ENCODE measurements at places on chromosomes 2 and 18.
A peak's percentile ranks its signal among the peaks of the same experiment; 100 is the strongest.

DNA sequence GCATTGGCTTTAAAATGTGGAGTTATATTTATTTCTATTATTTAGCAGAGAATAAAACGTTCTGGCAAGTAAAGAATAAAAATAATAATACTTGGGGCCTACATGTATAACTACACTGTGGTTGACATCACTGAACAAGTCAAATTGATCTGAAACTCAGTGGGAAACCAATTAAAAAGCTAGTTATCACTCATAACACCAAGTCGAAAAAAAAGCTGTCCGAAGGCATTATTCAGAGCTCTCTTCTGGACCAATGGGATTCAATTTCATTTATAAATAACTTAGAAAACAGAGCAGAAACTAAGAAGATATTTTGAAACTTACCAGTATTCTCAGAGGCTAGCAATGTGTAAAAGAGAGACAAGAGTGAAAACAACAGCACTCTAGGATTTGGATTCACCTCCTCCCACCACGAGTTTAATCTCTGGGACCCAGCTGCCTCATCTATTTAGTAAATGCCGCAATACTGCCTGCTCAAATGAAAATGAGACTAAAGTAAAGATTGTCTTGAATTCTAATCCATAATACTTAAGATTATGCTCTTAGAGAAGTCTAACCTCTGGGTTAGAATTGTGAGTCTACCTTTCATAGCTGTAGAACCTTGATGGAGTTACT, 128.4 kb downstream of the NBAS start:
- no peak for DNase-seq

- peak; percentile 29 for DNase-seq
These were observed at the start of gene SLC4A3 for GRCh38 chr2:219627103-219628100. Gene SLC4A3, plus strand, starts transcription at chr2:219627630. Its CDS starts 363 bp downstream, at chr2:219627993.

DNA sequence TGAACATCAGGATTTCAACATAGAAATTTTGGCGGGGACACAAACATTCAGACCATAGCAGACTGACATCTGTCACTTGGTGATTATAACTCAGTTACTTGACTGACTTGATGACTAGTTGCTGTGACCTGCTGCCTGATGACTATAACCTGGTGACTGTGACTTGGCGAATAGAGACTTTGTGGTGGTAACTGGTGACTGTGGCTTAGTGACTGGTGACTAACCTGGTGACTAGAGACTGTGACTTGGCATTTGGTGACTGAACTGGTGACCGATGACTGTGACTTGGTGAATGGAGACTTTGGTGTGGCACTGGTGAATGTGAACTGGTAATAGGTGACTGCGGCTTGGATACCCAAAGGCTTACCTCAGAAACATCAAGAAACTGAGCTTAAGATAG, 563.1 kb upstream of the FAM98A start:
- DNase-seq, result no peak

- DNase-seq, result no peak
These were observed 22.1 kb downstream of the ACVR1C start for GRCh38 chr2:157606534-157606933.

DNA sequence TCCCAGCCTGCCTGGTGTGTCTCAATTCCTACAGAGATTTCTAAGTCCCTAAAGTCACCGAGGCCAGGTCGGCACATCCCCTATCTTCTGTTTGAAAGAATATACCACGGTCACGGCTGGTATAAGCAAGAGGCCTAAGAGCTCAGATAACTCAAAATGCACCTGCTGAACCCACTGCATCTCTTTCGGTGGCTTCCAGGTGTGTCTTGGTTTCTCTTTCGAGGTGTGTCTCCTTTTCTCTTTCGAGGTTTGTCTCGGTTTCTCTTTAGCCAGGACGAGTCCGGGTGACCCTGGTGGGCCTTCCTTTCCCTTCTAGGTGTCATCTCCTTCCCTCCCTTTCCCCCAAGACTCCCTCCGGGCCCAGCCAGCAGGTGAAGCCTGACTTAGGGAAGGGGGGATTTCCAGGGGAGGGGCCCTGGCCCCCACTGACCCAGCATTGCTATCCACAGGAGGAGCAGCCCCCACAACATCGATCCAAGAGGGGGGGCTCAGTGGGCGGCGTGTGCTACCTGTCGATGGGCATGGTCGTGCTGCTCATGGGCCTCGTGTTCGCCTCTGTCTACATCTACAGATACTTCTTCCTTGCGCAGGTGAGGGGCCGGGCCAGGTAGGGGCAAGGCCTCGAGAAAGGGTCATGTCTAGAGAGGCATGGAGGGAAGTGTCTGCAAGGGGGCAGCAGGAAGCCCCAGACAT, 8.4 kb downstream of the ITM2C start:
- no peak for DNase-seq

GRCh38 chr2:16381511-16381910, 284.1 kb downstream of the CYRIA start:
- DNase-seq, result no peak

GRCh38 chr2:229408356-229408755, 137.3 kb upstream of the PID1 start:
- DNase-seq, result peak; percentile 95

DNA sequence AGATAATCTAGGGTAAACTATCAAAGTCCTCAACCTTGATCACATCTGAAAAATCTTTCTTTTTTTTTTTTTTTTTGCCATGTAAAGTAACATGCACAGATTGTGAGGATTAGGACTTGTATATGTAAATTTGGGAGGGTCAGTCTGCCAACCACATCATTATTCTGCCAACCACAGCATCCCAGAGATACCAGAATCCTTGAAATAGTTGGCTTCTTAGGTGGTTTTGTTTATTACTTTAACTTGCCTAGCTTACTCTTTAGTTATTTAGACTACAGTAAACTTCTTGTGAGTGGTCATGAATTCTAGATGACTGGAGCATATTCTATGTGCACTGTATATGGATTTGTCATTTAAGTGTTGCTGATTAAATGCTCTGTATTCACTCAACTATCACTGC, 242.1 kb upstream of the RBMS1 start:
- DNase-seq, result peak; percentile 53

- DNase-seq, result no peak
These were observed 43.0 kb downstream of the MYO5B start for GRCh38 chr18:50151926-50152325.

DNA sequence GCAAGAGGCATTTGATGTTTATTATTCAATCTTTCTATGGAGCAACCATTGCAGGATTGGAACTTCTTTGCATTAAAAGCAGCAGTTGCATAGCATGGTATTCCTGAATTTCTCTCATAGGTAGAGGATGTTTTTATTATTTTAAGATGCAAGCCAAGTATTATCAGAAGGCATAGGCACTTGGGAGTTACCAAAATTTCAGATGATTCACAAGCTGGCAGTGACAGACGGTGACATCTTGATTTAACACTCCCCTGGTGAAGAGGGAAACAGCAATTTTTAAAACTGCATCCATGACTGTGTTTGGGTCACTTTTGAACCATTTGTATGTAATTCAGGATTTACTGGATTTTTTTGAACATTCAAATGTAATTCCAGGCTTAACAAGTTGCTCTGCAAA, 654.3 kb downstream of the SLC4A3 start:
- DNase-seq, result no peak

- DNase-seq, result no peak
These were observed 48.2 kb upstream of the HS6ST1 start for GRCh38 chr2:128366713-128367511.

DNA sequence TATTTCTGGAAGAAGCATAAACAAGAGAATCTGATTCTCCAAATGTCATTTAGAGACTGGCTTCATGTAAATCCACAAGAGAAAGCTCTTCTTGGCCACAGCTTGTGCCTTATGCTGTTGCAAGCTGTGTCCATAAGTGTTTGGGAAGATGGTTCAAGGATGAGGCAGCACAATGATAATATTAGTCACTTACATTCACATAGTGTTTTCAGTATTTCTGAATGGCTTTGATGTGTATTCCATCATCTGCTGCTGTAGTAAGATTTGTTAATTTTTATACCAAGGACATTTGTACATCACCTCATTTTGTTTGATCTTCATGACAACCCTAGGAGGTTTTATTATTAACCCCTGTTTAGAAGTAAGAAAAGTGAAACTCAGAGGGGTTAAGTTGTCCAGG, 29.9 kb downstream of the CREG2 start:
- DNase-seq, result peak; percentile 36

DNA sequence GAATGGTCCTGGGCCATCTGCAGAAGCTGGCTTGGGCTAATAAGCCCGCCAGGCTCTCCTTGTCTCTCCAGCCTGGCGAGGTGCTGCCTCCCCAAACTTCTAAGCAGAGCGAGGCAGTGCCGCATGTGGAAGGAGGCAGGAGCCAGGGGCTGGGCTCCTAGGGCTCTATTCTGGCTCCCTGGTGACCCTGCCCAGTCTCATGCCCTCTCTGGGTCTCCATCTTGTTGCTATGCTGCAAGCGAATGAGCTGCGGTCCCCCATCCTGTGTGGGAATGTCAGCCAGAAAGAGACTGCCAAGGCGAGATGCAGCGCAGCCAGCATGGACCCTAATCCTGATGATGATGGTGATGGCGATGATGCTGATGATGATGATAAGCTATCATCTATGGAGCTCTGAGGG, 48.7 kb downstream of the TNS1 start:
- DNase-seq, result no peak

DNA sequence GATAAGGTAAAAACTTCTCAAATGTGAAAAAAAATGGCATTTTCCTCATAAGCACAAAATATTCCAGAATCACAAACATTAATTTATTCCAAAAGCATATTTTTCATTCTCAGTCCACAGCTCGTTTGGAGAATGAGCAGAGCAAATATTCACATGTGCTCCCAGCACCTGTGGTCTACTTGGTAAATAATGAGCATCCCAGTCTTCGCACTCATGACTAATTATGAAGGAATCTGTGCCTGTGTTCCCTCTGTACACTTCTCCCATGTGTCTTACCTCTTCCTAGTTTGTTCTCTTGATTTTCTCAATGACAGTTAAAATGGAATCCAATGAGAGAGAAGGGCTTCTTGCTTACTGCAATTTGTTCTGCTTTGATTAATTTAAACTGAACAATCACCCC, 671.0 kb upstream of the SOX11 start:
- no peak for DNase-seq

DNA sequence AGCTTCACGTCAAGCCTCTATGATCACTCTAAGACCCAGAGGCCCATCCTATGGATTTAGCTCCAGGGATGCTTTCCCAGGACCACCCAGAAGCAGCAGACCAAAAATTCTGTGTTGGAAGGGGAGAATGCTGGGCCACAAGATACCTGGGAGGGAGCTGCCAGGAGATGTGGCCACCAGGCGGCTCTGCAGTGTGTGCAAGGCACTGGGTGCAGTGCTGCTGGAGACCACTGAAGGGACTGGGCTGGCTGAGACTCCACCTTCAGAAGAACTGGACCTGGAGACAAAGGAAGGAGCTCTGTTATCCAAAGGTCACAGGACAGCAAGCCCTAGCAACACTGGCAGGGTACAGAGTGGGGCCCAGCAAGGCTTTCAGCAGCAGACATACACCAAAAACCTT, 34.0 kb downstream of the KANSL3 start:
- DNase-seq, result no peak

DNA sequence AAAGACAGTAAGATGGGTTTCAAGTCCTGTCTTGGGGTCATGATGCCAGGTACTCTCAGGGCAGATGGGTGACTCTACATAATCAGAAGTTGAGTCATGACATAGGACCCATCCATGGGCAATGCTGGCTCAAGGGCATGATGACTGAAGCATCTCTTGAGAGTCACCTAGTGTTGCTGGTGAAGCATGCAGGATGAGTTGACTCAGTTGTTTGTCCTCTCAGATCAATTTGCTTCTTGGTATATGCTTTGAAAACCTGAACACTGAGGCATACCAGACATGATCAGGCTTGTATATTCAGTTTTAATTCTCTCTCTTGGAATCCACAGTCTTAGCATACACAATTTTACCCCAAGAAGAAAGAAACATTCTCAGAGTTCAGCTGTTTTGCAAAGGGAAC, 658.9 kb upstream of the NXPH2 start:
- DNase-seq, result no peak

DNA sequence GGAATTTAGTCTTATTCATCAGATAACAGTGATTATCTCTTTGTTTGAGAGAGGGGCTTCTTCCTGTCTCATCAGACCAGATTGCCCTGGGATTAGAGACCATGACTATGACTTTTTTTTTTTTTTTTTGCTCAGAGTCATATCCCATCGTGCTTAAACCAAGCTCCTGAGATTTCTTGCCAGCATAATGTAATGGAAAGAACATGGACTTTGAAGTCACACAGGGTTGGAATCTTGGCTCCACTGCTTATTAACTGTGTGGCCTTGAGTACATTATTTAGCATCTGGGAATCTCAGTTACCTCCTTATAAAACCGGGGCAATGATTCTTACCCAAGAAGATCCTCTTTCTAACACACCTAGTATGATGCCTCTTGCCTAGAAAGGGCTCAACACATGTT, 268.3 kb downstream of the DYSF start:
- DNase-seq, result peak; percentile 62

DNA sequence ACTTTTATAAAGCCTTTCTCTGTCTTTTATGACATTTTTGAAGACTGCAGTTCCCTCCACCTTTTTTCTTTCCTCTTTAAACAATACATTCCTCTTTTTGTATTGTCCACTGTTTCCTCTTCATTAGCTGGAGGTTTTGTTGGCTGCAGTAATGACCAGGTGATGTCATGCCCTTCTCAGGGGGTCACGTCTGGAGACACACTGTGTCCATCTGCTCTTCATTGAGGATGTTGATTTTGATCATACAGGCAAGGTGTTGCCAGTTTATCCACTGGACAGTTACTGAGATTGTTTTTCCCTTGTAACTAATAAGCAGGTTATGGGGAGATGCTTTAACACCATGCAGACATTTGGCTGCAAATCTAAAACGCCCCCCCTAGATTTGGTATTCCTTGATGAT, 19.8 kb downstream of the ZNF407 start:
- DNase-seq, result no peak

GRCh38 chr18:12391487-12392165, 14.6 kb upstream of the AFG3L2 start:
- peak; percentile 66 for DNase-seq

GRCh38 chr18:48412339-48412929, 3.3 kb upstream of the ZBTB7C start:
- peak; percentile 21 for DNase-seq

GRCh38 chr2:61857224-61857623, 3.4 kb upstream of the FAM161A start:
- DNase-seq, result no peak

GRCh38 chr2:82848285-82848684, 1610.8 kb downstream of the SUCLG1 start:
- DNase-seq, result no peak

- DNase-seq, result no peak
These were observed 603.6 kb upstream of the SALL3 start for GRCh38 chr18:78376046-78376445.

DNA sequence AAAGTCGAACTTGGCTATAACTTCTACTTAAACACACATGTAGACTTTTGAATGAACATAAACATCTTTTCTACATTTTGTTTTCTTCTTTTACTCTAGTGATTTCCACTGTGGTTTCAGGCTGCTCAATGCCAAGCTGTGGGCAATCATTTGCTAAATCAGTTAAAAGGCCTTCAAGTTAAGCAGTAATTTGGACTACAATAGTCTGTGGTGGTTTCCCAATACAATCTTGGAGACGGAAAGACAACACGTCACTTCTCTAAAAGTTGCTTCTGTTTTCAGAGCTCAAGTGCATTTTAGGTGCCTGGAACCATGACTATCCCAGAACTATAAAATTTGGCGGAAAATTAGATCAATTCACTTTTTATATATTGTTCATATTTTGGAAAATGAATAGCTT, 69.4 kb downstream of the TXNL1 start:
- peak; percentile 41 for DNase-seq

- DNase-seq, result no peak
These were observed 93.4 kb upstream of the MSH2 start for GRCh38 chr2:47309472-47309951.

- DNase-seq, result no peak
These were observed 364 bp downstream of the STAT1 start for GRCh38 chr2:191013682-191013931.

All from AG10803 (cell line).